ENCODE measurements at places on chromosomes 2 and 18.
A peak's percentile ranks its signal among the peaks of the same experiment; 100 is the strongest.

GRCh38 chr2:1002350-1002749 lies 51.7 kb downstream of the SNTG2 start:
- no peak for DNase-seq

DNA sequence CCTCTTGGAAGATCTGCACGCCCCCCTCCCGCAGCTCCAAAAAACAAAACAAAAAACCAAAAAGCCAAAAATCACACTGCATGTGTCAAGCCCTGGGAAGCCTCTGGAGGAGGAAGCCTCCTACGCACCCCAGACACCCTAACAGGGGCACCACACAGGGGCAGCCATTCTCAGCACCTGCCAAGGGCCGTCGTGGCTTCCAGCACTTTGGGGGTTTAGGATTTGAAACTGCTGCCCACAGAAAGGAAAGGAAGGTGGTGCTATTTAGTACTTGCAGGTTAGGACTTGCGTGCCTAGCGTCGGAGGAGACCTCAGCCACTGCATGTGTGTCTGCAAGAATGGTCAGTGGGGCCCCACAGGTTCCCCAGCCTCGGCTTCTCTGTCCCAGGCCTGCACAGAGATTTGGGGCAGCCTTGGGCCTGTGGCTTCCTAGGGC lies 419 bp upstream of the GPR55 start:
- DNase-seq, result no peak

DNA sequence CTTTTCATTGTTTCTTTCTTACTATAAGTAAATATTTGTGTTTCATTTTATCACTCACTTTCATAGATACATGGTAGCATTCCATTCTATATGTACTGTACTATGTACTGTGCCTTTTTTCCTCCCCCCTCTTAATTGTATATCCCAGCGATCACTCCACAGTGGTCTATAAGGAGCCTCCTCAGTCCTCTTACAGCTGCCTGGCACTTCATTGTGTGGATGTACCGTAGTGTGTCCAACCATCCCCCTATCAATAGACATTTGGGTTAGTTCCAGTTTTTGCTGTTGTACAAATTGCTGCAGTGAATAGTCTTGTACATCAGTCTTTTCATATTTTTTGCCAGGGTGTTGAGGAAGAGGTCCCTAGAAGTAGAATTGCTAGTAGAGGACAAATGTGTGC lies 21.4 kb upstream of the DRC1 start:
- DNase-seq, result no peak

GRCh38 chr2:211822686-211823335 lies 715.8 kb downstream of the ERBB4 start:
- DNase-seq, result no peak

DNA sequence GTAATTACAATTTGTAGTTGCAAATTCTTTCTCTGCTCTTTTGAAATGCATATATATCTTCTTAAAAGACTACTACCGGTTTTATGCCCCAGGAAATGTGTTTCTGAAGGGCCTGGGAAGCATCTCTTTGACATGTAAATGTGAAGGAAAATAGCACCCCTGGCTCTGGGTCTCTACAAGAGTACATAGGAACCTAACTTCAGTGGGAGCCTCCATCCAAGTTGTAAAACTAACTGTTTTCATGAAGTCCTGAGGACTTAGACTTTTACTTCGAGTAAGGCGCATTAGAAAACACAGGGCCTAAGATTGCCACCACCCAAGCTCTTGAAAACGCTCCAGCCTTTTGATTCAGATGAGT lies 99.4 kb downstream of the CBLN2 start:
- peak; percentile 16 for DNase-seq

GRCh38 chr2:113711851-113712250 lies 44.6 kb downstream of the SLC35F5 start:
- DNase-seq, result no peak

GRCh38 chr2:218981881-218982585 lies 3.0 kb downstream of the FEV start:
- peak; percentile 40 for DNase-seq

- peak; percentile 20 for DNase-seq
Measured at GRCh38 chr2:106163948-106164545, 30.1 kb downstream of the UXS1 start.

DNA sequence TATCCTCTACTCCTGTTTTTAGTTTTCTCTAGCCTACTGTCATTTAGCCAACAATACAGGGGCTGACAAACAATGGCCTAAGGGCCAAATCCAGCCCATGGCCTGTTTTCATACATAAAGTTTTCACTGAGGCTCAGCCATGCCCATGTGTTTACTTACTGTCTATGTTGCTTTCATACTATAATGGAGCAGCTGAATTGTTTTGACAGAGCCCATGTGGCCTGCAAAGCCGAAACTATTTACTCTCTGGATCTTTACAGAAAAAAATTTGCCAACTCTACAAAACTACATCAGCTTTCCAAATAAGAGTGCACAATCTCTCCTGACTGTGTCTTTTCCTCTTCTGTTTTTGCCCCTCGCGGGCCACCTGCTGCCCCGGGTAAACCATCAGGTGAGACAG lies 24.0 kb downstream of the LGALSL start:
- DNase-seq, result no peak

DNA sequence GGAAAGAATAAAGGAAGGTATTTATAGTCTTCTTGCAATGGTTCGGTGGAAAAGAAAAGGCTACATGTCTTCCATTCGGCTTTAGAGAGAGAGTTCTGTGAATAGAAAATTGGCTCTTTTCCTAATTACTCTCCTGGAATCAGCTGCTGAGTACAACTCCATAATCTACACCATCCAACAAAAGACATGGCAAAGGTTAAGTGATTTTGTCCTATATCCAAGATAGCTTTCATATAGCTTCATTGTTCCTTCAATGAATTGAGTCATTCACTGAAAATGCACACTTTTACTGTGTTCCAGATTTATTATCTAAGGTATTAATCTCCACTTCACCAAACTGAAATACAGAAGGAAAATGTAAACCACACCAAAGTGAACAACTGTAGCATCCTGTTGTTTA lies 514.5 kb downstream of the LRRTM4 start:
- DNase-seq, result peak; percentile 89

GRCh38 chr18:45201489-45201888 lies 413.8 kb upstream of the SLC14A2 start:
- DNase-seq, result no peak

- DNase-seq, result peak; percentile 23
Measured at GRCh38 chr2:26720322-26721114, 28.0 kb downstream of the KCNK3 start.

DNA sequence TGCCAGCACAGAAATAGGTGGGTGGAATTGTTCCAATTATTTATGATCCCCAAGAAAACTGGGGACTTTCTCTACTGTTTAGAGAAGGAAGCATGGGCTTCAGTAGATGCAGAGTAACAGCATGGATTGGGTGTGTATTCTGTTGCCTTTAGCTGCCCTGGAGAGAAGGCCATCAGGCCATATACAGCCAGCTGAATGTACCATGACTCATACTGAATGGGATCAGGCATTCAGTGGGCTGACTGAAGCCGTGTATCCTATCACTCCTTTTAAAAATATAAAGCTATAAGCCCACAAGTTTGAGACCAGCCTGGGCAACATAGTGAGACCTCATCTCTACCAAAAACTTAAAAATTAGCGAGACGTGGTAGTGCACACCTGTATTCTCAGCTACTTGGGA lies 16.7 kb upstream of the PLEKHM3 start:
- no peak for DNase-seq

DNA sequence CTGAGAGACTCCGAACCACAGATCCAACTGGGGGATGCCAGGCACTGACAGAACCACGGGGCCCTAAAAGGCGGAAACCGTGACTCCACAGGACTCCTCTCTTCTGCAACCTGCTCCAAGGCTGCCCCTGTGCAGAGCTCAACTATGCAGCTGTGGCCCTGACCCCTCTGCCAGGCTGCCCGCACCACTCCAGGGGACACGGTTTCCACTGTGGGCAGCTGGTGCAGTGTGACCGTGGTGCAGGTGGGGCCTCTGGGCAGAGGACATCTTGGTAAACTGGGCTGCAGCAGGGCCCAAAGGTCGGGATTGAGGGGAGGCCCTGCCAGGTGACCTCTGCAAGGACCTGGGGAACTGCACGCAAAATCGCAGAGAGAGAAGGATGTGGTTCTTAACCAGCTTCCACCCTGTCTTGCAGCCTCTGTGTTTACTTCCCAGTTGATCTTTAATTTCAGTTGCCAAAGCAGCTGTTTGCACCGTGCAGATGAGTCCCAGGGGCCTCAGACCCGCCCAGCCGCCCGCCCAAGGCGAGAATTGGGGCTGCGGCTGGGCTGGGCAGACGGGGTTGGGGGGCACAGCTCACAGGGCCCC lies 104.6 kb upstream of the CTDP1 start:
- no peak for DNase-seq

- DNase-seq, result no peak
Measured at GRCh38 chr2:2764001-2764355, 432.9 kb upstream of the MYT1L start.

DNA sequence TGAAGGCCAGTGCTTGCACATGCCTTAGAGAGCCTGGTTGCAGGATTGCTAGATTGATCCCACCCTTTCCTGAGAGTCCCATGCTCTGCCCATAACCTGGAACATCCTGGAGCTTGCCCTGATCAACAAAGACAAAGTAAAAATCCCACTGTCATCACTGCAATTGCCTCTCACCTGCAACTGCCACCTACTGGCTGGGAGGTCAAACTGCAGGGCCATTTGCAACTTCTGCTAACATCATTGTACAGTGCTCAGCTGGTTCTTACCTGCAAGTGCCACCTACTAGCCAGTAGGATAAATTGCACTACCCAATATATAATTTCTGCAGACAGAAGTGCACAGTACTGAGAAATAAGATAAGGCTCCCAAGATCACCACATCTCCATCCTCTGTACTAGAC lies 947.5 kb downstream of the CPS1 start:
- DNase-seq, result no peak

GRCh38 chr2:219592736-219593135 lies 4.9 kb upstream of the STK11IP start:
- no peak for DNase-seq

GRCh38 chr2:20515290-20516220 lies 68.7 kb downstream of the RHOB start:
- no peak for DNase-seq

DNA sequence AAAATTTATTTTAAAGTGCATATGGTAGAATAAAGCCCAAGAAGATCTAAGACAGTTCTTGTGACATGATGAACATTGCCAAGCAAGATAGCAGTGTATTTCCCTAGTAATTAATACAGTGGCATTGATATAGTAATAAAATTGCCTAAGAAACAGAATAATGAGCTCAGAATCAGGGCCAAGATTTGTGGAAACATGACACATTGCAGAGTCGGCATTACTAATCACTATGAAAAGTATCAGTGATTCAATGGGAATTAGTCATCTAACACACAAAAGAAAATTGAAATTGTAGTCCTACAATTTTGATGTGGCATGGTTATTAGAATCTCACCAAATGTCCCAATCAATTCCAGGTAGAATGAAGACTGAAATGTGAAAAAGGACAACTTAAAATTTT lies 243.0 kb upstream of the CYRIA start:
- DNase-seq, result no peak

DNA sequence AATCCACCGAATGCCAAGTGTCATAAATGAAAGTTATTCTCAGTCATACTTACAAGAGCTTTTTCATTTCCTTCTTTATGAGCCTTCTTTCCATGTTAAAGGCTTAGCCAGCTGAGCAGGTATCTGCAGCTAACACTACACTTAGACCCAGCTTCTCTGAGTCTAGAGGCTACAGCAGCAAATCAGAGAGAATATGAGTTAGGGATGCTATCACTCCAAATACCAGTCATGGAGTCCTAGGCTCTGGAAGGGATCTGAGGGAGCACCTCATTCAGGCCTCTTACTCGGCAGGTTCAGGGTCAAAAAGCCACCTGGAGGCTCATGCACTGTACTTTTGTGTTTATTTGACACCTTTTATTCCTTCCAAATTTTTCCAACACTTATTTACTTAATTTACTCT lies 2.9 kb downstream of the C2orf80 start:
- DNase-seq, result no peak

DNA sequence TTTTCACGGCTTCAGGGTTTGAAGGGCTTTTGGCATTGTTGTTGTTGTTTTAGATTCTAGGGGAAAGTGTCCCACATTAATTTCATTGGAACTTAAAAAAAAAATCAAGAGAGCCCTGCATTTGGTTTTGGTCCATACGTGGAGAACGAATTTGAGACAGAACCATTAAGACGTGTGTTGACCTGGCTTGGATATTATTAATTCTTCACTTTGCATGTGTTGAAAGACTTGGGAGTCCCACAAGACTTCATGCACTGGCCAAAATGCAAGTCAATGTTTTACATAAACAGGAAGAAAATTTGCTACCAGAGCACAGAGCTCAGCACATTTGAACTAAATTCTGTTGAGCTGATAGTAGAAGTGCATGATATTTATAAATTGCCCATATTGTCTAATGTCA lies 761.2 kb upstream of the ACVR2A start:
- no peak for DNase-seq

GRCh38 chr2:48395658-48396057 lies 134.3 kb upstream of the STON1 start:
- DNase-seq, result no peak

- no peak for DNase-seq
Measured at GRCh38 chr2:211898702-211899101, 639.9 kb downstream of the ERBB4 start.

DNA sequence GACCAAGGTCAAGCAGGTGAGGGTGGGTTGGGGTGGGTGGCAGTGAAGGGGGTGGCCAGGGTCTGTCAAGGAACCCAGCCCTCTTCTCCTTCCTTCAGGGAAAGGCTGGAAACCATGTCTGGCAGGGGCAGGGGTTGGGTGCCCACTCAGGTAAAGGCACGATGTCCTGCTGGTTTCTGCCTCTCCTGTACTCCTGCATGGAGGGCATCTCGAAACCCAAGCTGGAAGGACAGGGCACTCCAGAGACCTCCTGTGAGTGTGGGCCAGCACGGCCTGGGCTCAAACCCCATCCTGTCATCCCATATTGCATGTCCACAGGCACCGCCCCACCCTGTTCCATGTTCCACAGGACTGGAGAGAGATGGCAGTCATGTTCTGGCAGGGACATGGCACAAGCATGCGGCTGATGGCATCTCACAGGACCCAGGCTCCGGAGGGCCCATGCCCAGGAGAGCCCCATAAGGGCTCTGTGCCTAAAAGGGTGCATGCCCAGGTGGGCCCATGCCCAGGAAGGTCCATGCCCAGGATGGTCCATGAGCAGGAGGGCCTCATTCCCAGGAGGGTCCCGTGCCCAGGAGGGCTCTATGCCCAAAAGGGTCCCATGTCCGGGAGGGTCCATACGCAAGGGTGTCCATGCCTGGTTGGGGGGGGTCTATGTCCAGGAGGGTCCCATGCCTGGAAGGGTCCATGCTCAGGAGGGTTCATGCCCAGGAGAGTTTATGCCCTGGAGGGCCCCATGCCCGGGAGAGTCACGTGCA lies 6.4 kb downstream of the GPR35 start:
- no peak for DNase-seq

All from NCI-H146 (cell line).